ENCODE measurements at places on chromosomes 11 and 22.

GRCh38 chr11:75148436-75148983 is 2.4 kb upstream of the SLCO2B1 start:
- no peak for DNase-seq

DNA sequence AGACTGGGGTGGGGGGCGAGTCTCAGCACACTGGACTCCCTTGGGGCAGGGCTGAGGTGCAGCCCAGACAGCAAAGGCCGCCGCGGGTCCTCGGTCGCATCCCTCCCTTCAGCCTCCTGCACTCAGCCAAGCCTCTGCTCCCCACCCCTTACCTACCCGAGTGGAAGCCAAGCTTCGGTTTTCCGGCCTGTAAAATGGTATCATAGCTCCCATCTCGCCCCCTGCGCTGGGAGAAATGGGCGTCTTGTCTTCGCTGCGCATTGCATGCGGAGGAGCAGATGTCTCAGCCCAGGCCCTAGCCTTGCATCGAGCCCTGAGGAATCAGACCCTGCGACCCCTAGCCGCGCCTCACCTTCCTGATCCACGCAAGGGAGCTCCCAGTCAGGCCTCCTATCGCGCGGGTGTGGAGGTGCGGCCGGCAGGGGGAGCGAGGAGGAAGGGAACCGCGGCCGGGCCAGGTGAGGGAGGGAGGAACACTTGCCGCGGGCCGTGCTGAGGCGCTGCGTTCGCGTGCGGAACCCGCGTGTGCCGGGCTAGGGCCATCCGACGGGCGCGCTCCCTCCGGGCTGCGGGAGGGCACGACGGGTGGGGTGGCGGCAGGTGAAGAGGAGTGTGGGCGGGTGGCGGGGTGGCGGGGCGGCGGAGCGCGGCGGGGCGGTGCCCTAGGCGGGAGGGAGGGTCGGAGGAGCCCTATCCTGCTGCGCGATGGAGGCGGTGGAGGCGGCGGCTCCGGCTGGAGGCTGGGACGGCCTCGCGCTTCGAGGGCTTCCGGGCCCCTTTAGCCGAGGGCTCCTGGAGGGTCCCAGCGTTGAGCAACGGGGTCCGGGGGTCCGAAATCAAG is 4.1 kb upstream of the TBX1 start:
- DNase-seq, result no peak

GRCh38 chr11:133082841-133083488 is 449.3 kb downstream of the OPCML start:
- DNase-seq, result no peak

DNA sequence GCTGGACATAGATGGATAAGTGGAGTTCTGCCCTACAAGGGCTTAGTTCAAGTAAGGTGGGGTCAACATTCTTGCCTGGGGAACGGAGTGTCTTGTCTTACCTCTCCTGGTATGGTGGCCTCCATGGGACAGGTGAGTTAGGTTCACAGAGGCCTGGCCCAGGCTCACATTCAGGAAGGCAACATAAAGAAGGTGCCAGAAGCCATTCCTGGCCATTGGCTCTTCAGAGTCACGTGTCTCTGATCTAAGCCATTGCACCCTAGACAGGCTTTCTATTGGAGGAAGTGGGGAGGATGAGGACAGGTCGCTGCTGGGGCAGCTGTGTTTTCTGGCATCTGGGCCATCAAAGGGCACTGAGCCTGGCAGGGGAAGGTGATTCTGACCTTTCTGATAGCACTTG is 14.8 kb downstream of the LMO2 start:
- DNase-seq, result no peak

- DNase-seq, result no peak
These were observed 190.0 kb downstream of the GRIA4 start for GRCh38 chr11:105799728-105800462.

GRCh38 chr22:20641198-20641892 is 132.6 kb upstream of the SERPIND1 start:
- DNase-seq, result no peak

DNA sequence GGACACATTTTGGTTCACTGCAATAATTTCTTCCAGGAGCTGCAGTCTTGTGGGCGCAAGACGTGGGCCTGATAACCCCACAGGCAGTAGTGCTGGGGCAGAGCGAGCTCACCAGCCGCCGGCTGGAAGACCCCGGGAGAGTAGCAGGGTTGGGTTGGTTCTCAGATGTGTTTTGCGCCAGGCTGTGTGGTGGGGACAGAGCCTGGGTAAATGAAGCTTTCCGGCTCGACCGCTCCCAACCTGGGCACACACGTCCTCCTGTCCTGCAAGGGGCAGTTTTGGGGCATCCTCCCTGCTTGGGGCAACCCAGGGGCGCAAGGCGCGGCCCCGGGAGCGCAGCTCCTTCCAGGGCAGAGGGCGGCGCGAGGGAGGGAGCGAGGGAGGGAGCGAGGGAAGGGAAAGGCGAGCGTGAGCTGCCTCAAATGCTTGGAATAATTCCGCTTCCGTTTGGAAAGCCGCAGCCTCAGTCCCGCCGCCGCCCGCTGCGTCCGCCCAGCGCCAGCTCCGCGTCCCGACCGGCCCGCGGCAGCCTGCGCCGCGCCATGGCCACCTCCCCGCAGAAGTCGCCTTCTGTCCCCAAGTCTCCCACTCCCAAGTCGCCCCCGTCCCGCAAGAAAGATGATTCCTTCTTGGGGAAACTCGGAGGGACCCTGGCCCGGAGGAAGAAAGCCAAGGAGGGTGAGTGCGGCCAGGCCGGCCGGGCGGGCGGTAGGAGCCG is at the start of gene PARVA:
Gene PARVA, plus strand, starts transcription at position 466 of the 718 bp plus-strand sequence. Its CDS starts 77 bp downstream, at position 543.
- DNase-seq, result no peak
